ENCODE measurements at places on chromosomes 3 and 15.

DNA sequence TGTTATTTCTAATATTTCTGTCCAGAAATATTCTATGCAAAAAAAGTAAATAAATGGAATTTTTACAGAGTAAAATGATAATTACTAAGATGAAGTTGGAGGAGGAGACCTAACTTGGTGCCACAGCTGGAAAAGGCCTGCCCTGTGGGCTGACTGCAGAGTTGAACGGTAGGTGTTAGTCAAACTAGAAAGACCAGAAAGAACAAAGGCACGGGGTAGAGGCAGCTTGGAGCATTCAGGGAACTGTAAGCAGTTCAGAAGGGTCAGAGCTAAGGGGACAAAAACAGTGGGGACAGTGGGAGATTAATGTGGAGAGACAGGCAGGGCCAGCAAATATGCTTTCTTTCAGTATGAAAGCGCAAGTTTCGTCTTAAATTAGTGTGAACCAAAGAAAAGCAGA is 39.3 kb upstream of the PTPRG start:
- DNase-seq = no peak

DNA sequence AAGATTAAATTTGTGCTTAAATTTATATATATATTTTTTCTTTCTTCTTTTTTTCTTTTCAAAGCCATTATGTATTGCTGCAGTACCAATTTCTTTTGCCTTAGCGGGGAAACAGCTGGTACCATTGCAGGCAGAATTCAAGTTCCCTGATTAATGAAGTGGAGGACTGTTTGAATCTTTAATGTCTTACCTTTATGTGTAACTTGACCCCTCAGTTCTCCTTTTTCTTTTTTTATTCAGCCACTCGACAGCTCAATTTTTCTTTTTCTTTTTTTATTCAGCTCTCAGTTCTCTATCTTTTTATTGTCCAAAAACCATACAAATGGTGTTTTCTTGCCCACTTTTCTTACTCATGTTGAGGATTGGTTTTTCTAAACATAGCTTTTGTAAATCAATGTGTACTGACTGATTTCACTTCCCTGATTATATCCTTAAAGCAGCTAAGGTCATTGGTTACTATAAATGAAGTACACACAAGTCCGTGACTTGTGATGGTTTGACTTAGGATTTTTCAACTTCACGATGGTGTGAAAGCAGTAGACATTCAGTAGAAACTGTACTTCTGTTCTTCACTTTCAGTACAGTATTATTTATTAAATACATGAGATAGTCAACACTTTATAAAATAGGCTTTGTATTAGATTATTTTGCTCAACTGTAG is 22.8 kb downstream of the ATP2C1 start:
- DNase-seq = no peak

GRCh38 chr3:52076896-52077780 is 20.8 kb upstream of the DUSP7 start:
- no peak for DNase-seq

DNA sequence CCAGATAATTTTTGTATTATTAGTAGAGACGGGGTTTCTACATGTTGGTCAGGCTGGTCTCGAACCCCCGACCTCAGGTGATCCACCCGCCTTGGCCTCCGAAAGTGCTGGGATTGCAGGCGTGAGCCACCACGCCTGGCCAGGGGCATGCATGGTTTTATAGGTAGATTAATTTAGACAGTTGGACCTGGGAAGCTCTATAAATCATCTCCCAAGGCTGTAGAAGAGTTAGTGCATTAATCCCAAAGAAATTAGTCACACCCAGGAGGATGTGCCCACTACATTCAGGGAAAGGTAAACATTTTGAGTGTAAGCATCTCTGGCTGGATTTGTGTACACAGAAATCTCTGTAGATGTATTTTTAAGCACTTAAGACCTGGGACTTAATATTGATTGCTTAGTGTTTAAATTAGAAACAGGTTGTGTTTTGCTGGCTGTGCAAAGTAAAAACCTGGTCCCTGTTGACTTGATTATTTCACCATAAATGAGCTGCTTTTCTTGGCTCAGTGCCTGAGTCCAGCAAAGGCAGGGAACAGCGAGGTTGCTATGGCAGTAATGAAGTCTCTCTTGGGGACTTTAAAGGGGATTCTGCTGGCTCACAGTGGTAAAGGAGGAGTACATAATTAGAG is 19.2 kb downstream of the EXOSC7 start:
- no peak for DNase-seq

GRCh38 chr3:155149494-155149893 is 69.4 kb downstream of the MME start:
- no peak for DNase-seq

DNA sequence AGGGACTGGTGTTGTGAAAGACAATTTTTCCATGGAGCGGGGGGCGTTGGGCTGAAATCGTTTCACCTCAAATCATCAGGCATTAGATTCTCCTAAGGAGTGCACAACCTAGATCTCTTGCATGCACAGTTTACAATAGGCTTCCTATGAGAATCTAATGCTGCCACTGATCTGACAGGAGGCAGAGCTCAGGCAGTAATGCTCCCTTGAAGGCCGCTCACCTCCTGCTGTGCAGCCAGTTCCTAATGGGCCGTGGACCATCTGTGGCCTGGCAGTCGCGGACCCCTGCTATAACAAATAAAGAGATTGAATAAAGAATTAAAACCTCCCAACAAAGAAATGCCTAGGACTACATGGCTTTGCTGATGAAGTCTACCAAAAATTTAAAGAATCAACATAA is 25.3 kb upstream of the ANKRD28 start:
- no peak for DNase-seq

- DNase-seq = no peak
Observed at GRCh38 chr15:48423896-48424475, 92.8 kb downstream of the DUT start.

GRCh38 chr15:64447536-64448315 is 12.7 kb upstream of the ZNF609 start:
- DNase-seq = no peak

DNA sequence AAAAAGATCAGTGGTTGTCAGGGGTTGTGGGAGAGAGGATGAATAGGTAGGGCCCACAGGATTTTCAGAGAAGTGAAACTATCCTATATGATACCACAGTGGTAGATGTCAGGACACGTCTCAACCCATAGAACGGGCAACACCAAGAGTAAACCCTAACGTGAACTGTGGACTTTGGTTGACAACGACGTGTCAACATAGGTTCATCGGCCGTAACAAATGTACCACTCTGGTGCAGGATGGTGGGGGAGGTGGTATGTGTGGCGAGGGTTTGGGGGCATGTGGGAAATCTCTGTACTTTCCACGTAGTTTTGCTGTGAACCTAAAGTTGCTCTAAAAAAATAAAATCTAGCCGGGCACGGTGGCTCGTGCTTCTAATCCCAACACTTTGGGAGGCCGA is 13.0 kb upstream of the PIGZ start:
- DNase-seq = no peak

- DNase-seq = no peak
Observed at GRCh38 chr3:42902257-42902656, 3.7 kb upstream of the ZNF662 start.

GRCh38 chr3:177726807-177727206 is 529.5 kb upstream of the TBL1XR1 start:
- DNase-seq = no peak

- DNase-seq = no peak
Observed at GRCh38 chr15:83472151-83472550, 25.0 kb downstream of the SH3GL3 start.

- DNase-seq = no peak
Observed at GRCh38 chr15:75356517-75356916, 9.7 kb downstream of the NEIL1 start.

- no peak for DNase-seq
Observed at GRCh38 chr15:50993598-50993997, 85.1 kb downstream of the AP4E1 start.

- no peak for DNase-seq
Observed at GRCh38 chr15:94887391-94887790, 656.0 kb downstream of the MCTP2 start.

DNA sequence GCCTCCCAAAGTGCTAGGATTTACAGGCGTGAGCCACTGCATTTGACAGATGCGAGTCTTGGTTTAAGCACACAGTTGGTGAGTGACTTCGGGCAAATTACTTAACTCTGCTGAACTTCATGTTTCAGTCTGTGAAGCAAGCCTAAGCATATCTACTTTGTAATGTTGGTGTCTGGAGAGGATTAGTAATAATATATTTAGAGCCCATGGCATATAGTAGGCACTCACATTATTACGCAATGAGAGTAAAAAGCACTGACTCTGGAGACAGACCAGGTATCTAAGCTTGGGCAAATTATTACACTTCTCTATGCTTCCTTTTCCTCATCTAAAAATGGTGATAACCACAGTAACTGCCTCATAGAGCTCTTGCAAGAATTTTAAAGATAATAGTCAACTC is 208.7 kb upstream of the P2RY1 start:
- DNase-seq = no peak

- no peak for DNase-seq
Observed at GRCh38 chr3:183438735-183439134, 10.3 kb upstream of the MCF2L2 start.

DNA sequence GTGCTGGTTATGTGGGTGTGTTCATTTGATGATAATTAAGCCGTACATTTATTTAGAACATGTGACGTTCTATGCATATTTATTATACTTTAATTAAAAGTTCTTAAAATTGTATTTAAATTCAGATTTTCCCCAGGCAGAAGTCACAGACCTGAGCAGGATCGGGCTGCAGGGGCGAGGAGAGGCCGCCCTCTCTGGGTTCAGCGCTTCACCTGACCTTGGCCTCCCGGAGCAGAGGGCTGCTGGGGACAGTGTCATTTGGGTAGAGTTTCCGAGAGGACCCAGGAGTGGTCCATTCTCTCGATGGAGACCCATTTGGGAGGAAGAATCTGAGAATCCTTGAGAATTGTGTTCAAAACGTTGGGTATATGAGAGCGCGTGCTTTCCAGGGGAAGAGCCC is 12.0 kb upstream of the TOPBP1 start:
- DNase-seq = no peak

DNA sequence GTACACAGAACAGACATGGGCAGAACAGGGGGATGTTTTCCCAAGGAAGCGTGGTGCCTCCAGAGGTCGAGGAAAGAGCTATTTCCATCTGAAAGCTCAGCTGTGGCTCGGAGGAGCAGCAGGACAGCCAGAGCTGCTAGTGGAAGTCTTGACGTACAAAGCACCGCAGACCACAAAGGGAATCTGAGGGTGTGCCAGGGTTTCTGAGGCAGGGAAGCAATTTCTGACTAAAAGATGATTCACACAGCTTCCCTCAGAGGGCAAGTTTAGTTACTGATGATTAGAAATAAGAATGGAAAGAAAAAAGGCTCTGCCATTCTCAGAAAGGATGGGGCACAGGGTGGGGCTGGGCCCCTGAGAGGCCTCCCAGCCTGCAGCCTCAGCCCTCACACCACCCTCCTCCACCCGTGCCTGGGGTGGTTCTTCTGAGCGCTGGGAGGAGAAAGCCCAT is 45.8 kb upstream of the SEC13 start:
- DNase-seq = no peak

GRCh38 chr3:72830452-72831223 is 17.6 kb downstream of the SHQ1 start:
- DNase-seq = no peak

- no peak for DNase-seq
Observed at GRCh38 chr3:47578119-47578632, 489 bp downstream of the CSPG5 start.

GRCh38 chr15:57198131-57198530 is 178.2 kb upstream of the CGNL1 start:
- no peak for DNase-seq

DNA sequence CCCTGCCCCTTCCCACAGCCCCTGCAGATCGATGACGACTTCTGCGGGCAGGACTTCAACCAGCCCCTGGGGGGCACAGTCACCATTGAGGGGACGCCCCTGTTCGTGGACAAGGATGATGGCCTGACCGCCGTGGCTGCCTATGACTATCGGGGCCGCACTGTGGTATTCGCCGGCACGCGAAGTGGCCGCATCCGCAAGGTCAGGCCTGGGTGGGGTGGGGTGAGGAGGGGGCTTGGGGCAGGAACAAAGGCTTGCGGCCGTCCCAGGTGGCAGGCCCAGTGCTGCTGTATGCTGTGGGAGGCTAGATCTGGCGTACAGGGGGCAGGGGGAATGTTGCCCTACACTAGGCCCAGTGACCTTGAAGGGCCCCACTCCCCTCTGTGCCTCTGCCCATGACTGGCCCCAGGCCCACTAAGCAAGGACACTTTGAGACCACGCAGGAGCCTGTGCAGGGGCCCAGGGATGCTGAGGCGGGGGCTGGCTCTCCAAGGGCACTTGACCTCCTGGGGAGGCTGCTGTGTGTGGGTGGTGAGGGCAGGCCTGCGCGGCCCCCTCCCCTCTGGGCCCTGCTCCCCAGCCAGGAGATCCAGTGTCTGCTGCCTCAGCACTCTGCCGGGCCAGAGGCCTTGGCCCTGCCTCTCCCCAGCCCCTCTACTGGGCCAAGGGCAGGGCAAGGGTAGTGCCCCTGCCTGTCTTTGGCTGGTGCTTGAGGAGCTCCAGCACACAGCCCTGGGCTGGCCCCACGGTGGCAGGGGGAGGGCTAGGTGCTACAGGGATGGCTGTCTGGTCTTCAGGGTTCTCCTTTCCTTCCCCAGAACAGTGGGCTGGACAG is 8.7 kb downstream of the PLXNA1 start:
- no peak for DNase-seq

DNA sequence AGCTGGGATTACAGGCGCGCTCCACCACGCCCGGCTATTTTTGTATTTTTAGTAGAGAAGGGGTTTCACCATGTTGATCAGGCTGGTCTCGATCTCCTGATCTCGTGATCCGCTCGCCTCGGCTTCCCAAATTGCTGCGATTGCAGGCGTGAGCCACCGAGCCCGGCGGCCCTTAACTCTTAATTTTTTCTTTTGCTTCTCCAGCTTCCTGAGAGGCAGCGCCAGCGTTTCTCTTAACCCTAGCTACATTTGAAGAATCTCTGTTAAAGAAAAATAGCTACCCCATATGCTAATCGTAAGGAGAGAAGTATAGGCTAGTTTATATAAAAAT is 465 bp upstream of the GK5 start:
- DNase-seq = no peak

DNA sequence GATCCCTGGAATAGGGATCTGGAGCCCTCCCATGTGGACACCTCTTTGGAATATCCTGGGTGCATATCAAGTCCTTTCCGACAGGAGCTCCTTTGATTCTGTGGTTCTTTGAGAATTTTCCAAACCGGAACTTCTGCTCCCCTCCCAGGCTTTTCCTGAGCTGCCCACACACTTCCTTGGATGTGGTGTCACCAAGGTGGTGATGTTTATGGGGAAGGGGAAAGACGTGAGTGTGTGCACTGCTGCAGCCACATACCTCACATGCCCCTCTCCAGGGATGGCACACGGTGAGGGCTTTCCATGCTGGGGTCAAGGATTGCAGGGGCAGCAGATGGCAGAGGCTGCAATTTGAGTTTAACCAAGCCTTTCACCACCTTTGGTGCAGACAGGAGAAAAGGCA is 27.9 kb upstream of the PSTPIP1 start:
- DNase-seq = no peak

DNA sequence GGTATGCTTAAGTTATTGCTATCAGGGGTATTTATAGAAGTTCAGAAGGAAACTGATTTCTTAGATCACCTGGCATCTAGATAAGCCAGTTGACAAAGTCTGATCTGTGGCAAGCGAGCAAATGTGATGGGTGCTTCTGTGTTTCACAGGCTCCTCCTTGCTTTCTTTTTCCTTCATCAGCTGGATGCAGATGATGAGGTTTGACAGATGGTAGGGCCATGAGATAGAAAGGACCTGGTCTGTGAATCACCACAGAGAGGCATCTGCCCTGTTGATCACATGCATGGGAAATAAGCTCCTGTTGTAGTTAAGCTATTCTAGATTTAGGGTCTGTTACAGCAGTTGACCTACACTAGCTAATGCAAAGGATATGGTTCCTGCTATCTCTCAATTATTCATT is 372.0 kb downstream of the NEK10 start:
- DNase-seq = no peak
